ENCODE measurements at places on chromosomes 5 and 9.

- DNase-seq: no peak
Observed at GRCh38 chr9:98091735-98092612, 27.0 kb downstream of the TRIM14 start.

- DNase-seq: no peak
Observed at GRCh38 chr5:129460936-129461710, 1.0 kb downstream of the ADAMTS19 start.

DNA sequence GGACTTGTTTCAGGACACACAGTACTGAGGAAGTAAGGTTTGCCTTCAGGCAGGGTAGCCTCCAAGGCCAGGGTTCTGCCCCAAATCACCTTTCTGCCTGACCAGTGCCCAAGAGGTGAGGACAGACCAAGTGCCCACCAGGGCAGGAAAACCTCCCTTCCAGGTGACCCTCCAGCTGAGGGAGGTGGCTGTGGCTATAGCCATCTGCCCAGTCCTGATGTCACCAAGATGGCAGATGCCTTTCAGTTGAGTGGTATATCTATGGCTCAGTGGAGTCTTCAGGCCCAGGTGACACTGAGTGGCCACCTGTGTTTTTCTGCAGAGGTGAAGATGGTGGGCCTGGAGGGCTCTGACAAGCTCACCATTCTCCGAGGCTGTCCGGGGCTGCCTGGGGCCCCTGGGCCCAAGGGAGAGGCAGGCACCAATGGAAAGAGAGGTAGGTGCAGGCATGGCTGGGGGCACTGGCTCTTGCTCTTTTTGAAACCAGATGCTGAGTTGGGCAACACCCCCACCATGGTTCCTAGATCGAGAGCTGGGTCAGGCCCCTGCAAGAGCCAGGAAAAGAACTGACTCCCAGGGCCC, 1.7 kb downstream of the FCN2 start:
- DNase-seq: no peak

- DNase-seq: no peak
Observed at GRCh38 chr9:1231998-1232919, 182.1 kb downstream of the DMRT2 start.

GRCh38 chr5:90930062-90930461, 371.5 kb downstream of the ADGRV1 start:
- no peak for DNase-seq

DNA sequence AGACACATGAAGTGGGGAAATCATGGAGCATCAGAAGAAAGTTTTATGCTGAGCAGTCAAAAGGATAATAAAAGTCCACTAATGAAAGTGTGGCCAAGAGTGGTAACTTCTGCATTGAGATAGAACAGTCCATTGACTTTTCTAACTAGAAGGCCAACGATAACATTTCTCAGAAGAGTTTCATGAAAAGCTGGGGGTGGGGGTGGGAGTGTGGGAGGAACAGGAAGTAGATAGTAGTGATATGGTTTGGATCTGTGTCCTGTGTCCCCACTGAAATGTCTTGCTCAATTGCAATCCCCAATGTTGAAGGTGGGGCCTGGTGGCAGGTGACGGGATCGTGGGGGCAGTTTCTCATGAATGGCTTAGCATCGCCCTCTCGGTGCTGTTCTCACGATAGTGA, 36.2 kb upstream of the SNAPC3 start:
- DNase-seq: no peak

- DNase-seq: no peak
Observed at GRCh38 chr9:101326501-101326900, 58.3 kb downstream of the BAAT start.

DNA sequence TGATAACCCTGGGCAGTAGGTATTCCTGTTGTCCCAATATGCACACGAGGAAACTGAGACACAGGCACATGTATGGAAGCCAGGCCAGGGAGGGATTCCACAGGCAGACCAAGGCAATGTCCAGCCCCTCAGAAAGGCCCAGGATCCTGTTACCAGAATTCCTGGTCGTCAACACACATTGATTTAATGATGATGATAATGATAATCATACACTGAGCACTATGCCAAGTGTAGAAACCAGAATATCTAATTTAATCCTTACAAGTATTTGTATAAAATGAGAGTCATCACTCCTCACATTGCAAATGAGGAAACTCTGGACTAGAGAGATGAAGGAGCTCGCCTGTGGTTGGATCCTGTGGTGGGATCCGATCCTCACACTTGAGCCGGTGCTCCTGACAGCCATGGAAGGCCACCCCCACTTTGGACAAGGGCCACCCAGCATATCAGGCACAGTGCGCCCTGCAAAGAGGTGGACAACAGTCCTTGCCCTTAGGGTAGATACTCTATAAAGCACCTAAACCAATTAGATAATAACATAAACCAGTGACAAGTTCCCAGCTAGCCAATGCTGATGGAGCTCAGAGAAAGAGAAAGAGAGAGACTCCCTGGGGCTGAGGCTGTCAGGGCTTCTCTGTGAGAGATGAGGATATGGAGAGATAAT, 185.3 kb downstream of the SLIT3 start:
- DNase-seq: no peak

DNA sequence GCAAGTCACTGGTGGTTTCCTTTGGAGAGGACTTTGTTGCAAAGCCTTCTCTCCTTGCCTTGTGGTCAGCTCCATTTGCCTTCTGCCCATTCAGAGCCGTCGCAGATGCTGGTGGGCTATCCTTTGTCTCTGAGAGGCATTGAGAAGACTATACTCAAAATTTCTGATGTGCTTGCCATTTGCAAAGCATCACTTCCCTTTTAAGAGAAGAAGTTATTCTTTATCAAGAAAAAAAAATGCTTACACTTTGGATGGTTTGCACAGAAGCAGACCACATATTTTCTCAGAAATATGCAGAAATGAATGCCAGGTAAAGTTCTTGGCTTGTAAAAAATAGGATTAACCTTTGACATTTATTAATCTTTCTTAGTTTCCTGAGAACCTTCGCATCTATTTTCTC, 195.8 kb upstream of the KLF4 start:
- DNase-seq: no peak

DNA sequence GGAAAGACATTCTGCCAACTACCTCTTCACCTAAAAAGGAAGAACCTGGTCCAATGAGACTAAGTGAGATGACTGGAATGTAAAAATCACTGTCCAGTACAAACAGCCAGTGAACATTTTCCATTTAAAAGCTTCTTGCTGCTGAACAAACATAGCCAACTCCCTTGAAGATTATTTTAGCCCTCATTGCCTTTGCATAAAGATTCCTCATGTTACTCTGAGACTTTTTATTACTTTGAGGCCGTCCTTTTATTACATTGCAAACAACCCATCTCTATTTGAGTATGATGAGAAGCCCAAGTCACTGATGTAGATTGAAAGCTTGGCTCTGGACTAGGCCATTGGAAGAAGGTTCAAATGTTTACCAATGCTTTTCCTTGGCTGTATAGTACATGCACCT, 649.8 kb downstream of the CETN3 start:
- no peak for DNase-seq

DNA sequence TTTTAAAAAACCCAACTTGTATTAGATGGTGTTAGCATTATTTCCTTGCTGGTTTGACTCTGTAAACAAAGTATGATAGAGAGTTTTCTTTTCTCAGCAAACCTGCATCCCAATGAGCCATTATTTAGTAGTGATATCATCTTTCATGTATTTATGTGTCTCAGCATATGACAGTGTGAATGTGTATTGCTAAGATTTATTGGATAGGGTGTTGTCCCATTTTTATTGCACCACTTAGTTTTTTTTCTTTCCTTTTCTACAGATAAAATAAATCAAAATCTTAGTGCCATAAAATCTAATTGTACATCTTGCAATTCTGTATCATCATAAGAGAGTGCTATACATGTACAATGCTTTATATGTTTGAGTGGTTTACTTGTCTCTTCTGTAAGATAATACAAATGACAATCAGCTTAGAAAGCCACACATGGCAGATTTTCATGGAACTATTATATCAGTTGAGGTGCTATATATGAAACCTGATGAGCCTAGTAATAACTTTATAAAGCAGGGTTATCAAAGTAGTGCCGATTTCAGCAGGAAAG, 149.2 kb upstream of the CYLC2 start:
- DNase-seq: no peak

GRCh38 chr9:92716557-92716956, 46.6 kb upstream of the IPPK start:
- DNase-seq: peak; percentile 84

DNA sequence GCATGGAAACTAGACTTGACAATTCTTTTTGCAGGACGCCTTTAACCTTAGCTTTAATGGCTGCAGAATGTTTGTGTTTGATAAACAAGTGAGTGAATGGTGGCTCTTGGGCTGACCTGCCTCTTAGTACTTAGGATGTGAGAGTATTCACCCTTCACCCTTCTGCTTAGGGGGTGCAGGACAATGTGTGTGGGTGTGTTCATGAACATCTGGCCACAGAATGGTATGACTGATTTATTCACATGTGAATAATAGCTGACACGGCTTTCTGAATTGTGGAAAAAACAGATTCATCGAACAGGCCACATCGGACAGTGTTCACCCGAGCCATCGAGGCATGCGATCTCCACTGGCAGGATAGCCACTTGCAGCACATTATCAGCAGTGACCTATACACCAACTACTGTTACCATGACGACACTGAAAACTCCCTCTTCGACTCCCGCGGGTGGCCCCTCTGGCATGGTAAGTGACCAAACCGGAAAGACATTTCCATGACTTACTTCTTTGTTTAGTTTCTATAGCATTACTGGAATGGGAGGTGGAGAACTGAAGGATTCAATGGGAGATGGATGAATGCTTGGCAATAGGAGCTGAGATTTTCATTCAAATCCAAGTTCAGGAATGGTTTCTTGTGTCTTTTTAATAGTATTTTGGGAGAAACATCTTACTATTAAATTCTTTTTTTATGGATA, 193.6 kb downstream of the ZSWIM6 start:
- no peak for DNase-seq

- no peak for DNase-seq
Observed at GRCh38 chr5:149228618-149229297, 42.9 kb upstream of the AFAP1L1 start.

- DNase-seq: no peak
Observed at GRCh38 chr9:93531374-93531773, 45.0 kb upstream of the PHF2 start.
